ENCODE measurements at places on chromosomes 4 and X.

DNA sequence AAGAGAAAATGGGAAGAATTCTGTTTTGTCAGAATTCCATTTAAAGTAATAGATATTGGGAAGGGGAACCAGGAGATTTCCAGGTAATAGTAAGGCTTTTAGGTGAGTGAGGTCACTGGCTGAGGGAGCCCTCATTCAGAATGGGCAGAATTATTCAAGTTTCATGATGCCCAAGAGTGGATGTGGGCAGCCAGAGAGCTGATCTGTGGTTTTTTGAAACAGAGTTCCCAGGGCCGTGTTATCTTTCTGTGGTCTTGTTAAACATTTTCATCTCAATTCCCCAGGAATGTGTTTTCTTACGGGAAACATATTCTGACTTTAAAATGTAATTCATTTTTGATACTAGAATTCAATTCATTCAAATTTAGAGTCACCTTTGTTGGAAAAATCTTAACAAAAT lies 182.0 kb upstream of the AADAT start:
- DNase-seq: no peak

DNA sequence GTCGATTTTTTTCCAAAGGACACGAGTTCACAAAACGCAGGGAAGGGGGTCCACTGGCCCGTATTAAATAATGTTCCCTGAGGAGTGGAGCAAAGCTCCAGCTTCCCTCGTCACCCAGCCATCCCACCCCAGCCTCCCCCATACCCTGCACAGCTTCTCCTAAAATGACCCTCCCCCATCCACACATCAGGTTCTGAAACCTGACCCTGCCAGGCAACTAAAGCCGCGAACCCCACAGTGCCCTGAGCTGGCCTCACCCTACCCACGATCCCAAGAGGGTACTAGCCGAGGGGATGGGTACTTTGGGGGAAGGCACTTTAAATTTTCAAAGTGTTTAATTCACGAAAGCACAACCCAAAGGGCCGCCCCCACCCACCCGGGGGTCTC lies 634 bp downstream of the APOO start:
- DNase-seq: no peak

DNA sequence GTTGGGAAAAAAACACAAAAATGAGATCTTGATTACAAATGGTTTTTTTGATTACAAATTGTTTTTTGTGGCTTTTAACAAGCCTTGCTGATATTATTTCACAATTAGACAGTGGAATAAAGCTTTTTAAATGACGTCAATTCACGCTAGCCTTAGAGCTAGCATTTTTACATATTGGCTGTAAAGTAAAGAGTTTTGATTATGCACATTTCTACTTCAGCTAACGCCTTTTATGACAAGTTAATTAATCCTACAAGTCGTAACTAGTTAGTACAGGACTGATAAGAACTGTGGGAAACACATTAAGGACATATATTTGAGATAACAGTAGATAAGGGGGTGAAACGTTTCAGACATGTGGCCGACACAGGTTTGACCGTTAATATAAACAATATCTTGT lies 95.7 kb upstream of the ATXN3L start:
- DNase-seq: no peak

DNA sequence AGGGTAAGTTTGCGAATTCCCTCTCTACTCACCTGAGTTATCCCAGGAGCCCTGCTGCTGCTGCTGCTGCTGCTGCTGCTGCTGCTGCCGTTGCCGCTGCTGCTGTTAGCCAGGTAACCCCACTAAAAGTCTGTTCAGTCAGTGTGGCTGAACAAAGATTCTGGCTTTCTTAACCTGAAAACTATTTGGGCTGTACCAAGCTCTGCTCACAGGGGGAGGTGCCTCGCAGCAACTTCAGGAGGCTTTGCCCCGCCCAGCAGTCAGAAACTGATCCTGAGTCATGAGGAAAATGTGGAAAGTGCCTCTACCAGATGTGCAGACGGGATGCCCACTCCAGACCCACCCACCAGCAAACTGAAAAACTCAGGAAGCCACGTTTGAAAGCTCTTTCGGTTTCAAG lies at the start of gene CAPN6:
Gene CAPN6 (minus strand): TSS at position 145 of the 400 bp plus-strand sequence. CDS start 6,547 bp downstream, outside the sequence.
- DNase-seq: no peak

DNA sequence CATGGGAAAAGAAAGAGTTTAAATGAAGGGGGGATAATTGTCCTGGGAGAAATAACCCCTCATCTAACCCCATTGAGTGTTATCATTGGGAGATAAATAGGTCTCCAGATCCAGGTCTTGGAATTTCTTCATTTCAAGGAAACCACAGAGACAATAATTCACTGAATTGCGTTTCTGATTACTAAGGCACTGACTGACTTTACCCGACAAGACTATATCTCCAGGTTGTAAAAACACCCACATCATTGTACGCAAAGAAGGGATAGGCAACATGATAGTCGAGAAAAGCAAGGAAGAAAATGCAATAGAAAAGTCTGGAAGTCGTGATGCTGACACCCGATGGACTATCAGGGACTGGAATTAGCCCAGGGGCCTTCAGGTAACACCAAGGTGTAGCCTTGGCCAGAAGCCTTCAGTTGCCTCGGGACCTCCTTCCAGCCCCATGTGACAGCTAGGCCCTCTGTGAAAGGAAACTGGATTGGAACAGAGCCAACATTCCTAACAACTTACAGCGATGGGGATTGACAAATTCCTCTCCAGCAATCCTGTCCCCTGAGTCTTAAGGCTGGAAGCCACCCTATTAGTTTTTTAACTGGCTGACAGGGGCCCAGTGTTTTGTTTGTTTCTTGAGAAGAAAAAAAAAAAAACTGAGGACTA lies 46.5 kb upstream of the RAB9B start:
- peak; percentile 6 for DNase-seq
